GM10248 (cell line): ENCODE measurements at places on chromosomes 7 and 10.

- DNase-seq: no peak
Observed at GRCh38 chr7:13042605-13043236, 355.3 kb downstream of the ARL4A start.

DNA sequence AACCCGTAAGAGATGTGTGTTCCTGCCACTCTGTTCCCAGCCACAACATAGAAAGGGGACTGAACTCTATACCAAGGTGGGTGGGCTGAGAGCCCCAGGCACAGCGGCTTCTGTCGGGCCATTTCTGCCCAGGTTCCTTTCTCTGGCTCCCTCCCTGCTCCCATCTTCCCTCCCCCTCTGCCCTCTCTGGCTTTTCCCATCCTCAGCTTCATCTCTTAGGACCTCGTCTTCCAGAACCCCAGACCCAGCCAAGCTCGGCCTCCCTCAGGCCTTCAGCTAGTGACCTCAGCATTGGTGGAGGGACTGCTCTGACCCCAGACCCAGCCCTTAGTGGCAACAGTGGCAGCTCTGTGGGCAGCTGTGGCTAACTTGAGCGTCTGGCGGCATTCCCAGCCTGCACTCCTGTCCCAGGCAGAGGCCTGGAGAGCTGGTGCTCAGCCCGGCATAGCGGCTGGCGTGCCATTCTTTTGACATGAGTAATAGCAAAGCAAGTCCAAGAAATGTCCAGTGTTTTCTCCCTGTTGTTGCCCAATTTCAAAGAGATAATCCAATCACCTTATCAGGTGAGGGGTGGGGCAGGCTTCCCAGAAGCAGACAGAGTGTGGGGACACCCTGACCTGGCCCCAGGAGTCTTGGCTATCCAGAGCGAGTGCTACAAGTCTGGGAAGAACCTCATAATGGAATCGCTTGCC, 15.9 kb downstream of the PTPRE start:
- DNase-seq: no peak

GRCh38 chr10:7193369-7193768, 217.5 kb downstream of the SFMBT2 start:
- no peak for DNase-seq

- DNase-seq: no peak
Observed at GRCh38 chr10:79372871-79373270, 25.6 kb downstream of the PPIF start.

DNA sequence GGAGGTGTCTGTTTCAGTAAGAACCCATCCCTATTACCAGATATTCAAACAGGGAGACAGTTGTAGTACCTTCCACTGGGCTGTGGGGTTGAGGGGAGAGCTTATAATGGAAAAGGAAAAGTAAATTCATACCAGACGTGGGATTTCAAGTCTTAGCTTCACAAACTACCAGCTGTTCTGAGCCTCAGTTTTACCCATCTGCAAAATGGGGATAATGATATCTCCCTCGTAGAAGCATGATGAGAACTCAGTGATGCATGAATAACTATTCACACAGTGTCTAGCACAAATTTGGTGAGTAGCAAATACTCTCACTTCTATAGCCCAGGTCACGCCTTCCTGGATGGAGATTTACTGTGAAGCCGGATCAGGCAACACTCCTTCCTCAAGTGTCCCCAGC, 29.1 kb upstream of the IKZF1 start:
- DNase-seq: no peak

GRCh38 chr7:80940539-80941207, 21.8 kb upstream of the SEMA3C start:
- DNase-seq: no peak

- DNase-seq: no peak
Observed at GRCh38 chr7:107694386-107694785, 33.8 kb downstream of the SLC26A4 start.

DNA sequence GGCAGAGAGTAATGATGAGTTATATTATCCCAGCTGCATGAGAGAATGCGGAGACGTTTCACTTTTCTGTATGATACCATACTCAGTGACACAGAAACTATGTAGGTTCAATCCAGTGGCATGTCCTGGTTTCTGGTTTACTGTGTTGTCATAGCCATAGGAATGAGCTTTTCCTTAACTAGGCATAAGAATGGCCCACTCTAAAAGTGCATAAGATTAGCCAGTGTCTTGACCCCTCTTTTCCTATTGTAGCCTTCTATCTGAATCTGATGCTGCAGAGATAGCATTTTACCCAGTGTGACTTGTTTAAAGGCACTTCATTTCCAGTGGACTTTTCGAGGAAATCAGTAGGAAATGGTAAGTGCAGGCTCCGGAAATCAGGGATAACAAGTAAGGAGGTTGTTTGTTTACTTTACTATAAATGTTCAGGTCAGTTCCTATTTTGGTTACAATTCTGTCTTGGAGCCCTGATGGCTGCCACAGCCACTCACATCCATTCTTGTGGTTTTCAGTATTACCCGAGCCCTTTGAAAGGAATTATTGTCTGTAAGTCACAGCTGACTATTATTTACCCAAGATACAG, 70.5 kb downstream of the SEMA3A start:
- no peak for DNase-seq

DNA sequence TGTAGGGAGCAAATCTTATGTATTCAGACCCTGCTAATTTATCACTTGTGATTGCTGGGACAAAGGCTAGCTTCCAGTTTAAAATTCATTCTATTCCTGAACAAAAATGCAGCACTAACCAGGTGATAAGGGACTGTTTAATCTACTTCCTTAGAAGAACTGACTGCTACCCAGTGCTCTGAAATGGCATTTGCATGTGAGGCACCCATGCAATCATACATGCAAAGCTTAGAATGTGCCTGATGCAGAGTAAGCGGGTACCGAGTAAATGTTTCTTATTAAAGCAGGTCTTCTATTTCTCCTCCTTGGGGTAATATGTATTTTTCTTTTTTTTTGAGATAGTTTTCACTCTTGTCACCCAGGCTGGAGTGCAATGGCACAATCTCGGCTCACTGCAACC, 54.5 kb downstream of the NEURL1 start:
- no peak for DNase-seq

DNA sequence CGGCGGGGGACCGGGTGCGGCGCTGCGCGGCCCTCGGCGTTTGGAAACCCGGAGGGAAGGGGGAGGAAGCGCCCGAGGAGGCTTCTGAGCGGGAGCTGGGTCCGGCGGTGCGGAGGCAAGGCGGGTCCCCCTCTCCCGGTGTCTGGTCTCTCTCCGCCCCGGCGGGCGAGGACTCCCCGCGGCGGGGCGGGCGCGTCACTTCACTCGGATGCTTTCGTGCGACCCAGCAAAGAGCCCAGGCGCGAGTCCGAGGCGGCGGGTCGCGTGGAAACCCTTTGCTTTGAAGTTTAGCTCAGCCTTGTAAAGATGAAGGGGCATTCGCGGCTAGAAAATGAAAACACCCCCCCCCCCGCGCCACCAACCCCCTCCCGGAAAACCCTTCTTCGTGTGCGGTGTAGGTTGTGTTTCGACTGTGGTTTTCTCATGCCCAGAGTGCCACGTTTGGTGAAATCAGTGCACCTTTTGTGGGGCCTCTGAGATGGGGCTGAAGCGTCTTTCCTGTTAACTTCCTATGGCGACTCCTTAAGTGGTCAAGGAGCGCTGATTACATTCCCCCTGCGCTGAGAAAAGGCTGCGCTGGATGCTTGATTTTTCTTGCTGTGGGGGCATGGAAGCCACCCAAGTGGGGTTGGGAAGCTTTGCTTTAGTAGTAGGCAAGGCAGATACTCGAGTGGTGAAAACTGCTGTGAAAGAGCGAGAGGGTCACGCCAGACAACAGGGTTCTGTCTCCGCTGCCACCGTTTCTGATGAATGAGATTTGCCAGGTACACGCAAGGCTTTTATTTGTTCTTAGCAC, 876 bp downstream of the GNAI1 start:
- peak; percentile 6 for DNase-seq

GRCh38 chr10:30006410-30006809, 53.0 kb downstream of the JCAD start:
- no peak for DNase-seq

DNA sequence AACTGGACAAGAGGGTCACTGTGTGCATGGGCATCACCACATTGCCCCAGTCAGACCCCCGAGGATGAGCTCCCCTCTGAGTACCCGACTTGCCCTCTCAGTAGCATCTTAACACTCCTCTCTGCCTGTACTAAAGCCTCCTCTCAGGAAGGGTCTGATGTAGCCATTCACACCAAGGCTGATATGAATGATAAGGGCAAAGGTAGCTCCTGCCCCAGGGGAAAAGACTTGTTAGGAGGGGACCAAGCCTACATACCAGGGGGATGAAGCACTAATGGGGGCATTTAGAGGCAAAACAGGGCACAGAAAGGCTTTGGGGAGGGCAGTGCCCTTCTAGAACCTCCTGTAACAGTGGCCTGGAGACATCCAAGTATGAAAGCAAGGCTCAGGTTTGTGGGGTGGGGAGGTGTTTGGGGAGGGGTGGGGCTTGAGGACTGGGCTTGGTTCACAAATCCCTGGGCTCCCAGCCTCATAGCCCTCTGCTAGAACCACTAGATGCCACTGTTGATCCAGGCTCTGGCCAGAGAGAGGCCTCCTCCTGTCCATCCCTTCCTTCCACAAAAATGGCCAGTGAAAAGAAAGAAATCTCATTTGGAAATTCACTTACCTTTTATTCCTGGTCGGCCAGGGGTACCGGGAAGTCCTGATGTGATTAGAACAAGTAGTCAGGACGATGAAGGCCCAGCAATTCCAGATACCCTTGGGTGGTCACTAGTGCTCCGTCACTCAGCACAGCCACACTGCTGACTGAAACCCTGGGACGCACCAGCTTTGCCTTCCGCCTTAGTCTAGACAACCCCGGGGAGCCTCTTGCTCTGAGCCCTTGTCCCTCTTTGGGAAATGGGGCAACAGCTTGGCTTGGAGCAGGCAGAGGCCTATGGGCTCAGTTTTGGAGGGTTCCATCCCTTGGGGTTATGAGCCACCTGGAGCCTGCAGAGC, 40.3 kb downstream of the COL17A1 start:
- peak; percentile 44 for DNase-seq

- no peak for DNase-seq
Observed at GRCh38 chr10:51321980-51322379, 247.7 kb downstream of the PRKG1 start.

- DNase-seq: no peak
Observed at GRCh38 chr7:36887233-36887632, 162.9 kb upstream of the AOAH start.

- no peak for DNase-seq
Observed at GRCh38 chr7:51024867-51025266, 242.2 kb upstream of the GRB10 start.

- DNase-seq: no peak
Observed at GRCh38 chr10:47332946-47333345, 10.7 kb downstream of the GDF2 start.

- DNase-seq: no peak
Observed at GRCh38 chr10:7567911-7568620, 98.7 kb downstream of the ITIH5 start.

GRCh38 chr7:93352881-93353280, 120.7 kb downstream of the VPS50 start:
- DNase-seq: no peak
